ENCODE measurements at places on chromosomes 12 and 14.

DNA sequence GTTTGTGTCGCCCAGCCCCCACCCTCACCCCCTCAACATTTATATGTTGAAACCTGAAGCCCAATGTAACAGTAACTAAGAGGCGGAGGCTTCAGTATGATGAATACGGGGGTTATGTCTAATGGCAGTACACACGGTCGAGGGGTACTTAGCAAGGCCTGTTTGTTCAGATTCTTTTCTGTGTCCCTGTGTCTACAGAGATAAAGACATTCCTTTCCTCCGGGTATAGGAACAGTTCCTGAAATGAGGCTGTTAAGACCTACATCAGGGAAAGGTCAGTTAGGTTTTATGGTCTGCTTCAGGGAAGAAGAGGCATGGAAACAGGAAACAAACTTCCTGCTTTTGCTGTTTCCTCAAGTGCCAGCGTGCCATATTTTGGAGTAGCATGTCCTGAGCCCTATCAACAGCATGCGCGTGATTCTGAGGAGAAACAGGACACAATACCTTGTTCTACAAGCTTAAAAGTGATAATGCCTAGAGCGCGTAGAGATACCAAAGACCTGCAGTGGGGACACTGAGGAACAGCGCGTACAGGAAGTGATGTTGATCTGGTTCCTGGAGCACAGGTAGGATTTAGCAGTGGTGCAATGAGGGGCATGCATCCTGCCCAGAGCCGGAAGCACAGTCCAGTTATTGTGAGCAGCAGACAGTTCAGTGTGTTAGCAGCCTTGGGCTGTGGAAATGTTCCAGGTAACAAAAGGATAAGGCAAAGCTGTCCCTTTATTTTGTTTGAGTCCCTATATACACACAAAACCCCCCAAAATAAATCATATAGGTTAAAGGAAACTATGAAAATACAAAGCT lies 47.2 kb downstream of the FGD4 start:
- no peak for DNase-seq

DNA sequence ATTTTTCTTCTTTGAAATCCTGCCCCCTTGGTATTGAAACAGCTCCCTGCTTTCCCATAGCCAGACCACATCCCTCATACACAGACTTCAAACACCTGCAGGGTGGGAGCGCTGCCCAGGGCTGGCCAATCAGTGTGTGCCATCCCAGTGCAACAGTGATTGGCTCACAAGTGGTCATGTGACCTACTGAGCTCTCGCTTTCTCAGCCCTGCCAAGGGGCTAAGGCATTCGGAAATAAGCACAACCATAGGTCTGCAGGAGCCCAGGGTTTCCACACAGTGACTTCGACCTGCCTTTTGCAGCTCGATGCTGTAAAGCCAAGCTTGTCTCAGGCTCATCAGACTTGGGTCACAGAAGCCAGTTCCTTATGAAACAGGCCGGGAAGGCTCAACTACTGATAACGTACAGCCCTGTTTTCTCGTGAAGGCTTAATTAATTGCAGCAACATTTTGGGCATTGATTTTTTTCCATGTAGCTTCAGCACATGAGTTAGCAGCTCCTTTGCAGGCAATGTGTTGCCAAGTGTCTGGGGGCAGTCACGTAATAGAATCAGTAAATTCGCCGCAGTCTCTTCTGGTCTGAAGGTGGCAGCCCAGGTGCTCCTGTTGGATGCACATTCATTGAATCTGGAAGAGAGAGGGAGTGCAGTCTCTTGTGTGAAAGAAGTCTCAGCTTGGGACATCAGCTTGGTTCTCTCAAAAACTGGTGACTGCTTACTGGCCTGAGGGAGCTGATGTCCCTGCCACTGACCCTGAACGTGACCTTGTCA lies 1091.8 kb downstream of the AACS start:
- no peak for DNase-seq

- DNase-seq: no peak
Observed at GRCh38 chr12:94145191-94145983, 3.0 kb upstream of the PLXNC1 start.

DNA sequence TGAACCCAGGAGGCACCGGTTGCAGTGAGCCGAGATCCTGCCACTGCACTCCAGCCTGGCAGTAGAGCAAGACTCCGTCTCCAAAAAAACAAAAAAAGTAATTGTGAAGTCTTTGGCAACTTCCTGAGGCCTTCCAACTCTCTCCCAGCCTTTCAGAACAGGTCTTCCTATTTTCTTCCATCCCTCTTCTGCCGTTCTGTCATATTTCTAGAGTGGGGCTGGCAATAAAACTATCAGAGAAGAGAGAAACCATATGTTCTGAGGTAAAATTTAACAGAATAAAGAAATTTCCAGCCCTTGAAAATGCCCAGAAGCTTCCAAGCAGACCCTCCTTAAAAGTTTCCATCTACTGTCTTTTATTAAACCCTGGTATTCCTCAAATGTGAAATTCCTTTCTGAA lies 100.4 kb downstream of the HMGA2 start:
- DNase-seq: no peak

GRCh38 chr14:106107703-106108102 lies 581.3 kb downstream of the TMEM121 start:
- DNase-seq: no peak

GRCh38 chr12:7321624-7322023 lies 17.8 kb downstream of the ACSM4 start:
- DNase-seq: no peak

- DNase-seq: no peak
Observed at GRCh38 chr12:129716825-129717224, 187.0 kb downstream of the TMEM132D start.

DNA sequence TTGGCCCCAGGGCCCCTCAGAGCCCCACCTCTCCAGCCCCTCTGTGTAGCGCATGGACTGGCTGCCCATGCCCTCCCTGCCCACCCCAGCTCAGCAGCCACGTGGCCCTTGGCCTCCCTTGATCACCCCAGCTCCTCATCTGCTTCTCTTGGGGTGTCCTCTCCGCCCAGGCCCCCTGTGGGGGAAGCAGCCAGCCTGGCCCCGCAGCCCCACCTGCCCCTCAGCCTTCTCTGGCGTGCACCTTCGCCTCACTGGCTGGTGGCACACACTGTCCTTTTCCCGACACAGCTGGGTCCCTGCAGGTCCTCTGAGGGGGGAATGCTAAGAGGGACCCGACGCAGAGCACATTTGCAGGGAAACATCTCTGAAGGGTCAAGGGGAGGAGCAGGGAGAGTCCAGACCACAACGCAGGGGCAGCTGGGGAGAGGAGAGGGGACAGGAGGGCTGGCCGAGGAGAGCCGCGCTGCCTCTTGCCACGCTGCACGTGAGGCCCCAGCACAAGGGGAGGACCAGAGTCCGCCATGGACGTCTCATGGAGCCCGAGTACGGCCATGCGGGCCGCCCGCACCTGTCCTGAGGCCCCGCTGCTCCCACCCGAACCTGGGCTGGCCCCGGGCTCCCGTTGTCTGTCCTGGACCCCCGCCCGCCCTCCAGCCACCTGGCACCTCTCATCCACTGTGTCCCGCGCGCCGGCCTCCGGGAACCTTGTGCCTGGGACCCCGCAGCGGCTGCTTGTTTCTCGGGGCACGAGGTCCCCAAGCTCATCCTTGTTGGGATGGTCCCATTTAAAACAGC lies 36.1 kb downstream of the PACS2 start:
- no peak for DNase-seq

DNA sequence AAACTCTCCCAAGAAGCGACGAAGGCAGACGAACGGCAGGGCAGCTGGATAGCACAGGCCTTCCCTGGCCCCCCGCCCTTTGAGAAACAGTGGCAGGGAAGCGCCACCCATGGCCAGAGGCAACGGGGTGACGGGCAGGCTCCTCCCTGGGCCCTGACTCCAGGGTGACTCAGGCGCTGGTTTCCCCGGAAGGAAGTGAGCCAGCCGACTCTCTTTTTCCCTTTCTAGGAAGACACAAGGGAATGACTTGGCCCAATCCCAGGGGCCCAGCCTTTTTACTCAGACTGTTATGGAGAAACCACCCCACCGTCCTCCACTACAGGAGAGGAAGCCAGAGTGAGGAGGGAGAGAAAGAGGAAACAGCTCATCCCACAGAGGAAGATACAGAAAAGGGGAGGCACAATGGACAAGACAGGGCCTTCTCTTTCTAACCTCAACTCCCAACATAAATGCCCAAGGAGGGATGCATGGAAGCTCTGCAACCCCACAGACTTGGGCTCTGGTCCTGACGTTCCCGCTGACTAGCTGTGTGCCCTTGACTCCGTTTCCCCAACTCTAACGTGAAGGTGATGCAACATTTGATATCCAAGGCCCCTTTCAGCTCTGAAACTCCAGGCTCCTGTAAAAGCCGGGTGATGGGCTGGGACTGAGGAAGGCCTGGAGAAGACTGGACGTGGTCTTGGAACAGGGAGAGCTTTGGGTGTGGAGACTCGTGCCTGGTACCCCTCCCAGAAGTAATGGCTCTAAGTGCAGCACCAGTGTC lies 27.9 kb downstream of the ACTN1 start:
- DNase-seq: no peak

DNA sequence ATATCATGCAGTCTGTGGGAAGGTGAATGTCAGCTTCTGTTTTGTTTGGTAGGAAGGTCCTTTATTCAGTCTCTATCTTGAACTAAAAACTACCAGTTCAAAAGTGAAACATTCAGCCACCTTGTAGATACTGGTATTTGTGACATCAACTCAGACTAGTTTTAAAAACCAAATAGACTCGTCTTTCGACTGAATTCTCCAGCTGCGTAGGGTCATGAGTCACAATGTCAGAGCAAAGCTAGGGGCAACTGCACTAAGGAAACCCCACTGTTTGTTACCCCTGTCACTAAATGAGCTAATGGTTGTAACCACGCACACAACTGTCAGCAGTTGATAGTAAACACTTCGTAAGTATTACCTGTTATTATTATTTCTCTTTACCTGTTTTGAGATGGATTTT lies 144.6 kb downstream of the PRIMA1 start:
- DNase-seq: no peak

GRCh38 chr12:12350868-12351463 lies 924 bp upstream of the MANSC1 start:
- DNase-seq: no peak

DNA sequence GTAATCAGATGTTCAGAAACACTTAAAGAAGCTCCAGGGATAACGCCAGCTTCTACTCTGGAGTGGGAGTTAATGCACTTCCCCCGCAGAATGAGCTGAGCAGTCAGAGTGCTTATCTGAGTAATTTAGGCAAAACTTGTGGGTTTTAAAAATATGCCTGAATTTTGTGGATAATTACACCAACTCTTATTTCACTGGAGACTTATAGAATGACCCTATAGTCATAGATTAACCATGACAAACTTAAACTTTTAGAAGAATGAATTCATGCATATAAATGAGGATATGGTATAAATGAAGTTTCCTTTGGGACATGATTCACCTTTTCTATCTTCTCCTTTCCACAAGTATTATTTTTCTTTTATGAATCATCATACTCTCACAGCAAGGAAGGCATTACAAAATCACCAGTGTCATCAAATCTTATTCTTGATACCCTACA lies 241.1 kb upstream of the FBXO33 start:
- no peak for DNase-seq

- DNase-seq: no peak
Observed at GRCh38 chr14:61644834-61645233, 50.5 kb upstream of the HIF1A start.

DNA sequence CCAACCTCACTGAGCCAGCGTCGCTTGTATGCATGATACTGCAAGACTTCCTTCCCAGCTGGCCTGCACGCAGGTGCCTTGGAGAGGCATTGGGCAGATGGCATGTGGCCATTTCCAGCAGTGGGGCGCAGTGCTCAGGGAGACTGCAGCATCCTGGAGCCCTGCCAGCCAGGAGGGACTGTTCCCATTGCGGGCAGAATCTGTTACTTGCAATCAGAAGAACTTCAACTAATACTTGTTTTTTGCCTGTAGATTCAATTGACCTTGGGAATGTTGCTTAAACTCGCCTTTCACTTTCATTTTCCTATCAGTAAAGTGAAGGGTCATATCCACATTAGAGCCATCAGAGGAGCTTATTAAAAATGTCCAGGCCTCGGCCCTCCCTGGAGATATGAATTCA lies 29.8 kb downstream of the ANKRD9 start:
- no peak for DNase-seq

DNA sequence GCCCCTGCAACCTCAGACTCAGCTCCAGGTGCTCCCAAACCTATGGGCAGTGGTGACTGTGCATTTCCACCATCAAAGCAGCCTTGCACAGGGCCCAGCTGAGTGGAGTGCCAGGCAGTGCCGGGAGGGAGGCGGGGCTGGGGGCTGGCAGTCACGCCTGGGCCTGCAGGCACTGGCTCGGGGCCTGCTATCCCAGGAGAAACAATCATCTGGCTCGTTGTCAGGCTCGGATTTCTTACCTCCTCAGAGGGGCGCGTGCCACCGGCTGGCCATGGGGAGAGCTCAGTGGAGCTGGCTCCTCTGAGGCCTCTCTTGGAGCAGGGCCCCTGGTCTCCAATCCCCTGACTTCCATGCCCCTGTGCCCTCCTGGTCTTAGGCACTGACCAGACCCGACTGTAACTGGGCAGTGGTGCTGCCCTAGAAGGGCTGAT lies 20.2 kb upstream of the PPP1R13B start:
- no peak for DNase-seq

DNA sequence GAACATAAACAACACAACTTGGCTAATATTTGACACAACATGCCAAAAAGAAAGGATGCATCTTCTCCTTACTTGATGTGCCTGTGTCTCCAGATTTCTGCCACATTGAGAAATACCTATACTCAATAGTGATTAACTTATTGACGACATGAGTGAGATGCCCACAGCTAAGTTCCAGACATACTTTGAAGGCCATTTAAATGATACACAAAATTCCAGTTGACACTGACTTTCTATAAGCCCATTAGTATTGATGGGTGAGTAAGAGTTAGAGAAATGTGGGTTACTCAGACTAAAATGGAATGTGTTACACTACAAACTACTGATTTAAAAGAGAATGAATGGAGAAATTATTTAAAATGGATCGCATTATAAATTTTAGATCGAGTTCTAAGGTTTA lies 838.2 kb upstream of the MGAT4C start:
- DNase-seq: no peak

- DNase-seq: no peak
Observed at GRCh38 chr14:44962334-44963043, 499 bp downstream of the TOGARAM1 start.

DNA sequence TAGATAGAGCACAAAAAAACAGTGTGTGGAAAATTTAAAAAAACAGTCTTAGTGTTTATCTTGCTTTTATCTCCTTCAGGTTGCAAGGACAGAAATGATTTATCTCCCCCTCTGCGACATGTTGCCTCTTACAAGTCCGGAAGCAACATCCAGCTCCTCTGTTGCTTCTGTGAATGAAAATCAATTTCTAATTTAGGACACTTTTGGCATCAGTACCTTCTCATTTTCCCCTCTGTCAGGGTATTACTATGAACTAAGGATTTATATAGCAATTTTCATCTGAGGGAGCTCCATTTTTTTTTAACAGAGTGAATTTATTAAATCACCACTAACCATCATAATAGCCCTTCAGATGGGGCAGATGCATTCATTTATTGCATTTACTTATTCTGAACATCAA lies 116.6 kb upstream of the PLXNC1 start:
- DNase-seq: no peak

- no peak for DNase-seq
Observed at GRCh38 chr12:54300732-54301427, at the start of gene NFE2. TSS of gene NFE2 (minus strand) at chr12:54301015. CDS start at chr12:54295248, 5,767 bp downstream.

All from activated effector memory CD4-positive, alpha-beta T cell treated with Interleukin-2 at 50 U/mL for 16 hours (primary cell).